Endodermal cell (in vitro differentiated cells): ENCODE measurements at places on chromosomes 11 and 22.
A peak's percentile ranks its signal among the peaks of the same experiment; 100 is the strongest.

DNA sequence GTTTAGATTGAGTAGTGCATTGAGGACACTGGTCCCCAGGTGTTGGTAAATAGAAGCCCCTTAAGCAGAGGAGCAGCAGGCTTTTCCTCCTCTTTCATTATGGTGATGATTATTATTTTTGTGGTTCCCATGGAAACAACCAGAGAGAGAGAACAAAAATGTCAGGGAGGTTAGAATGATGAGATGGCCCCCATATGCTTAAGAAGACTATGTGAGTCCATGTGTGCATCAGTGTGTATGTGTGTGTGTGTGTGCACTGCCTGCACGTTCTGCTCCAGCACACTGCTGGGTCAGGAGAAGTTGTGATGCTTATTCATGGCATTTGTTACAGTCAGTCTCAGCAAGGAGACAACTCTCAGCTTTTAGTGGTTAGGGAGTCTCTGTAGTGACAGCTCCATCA lies 724.2 kb downstream of the NTM start:
- no peak for DNase-seq
- H3K36me3 ChIP-seq, result no peaks in the 10 kb centered on the region
- no peak overlapping the region for H3K27ac ChIP-seq
- H3K4me1 ChIP-seq, result no peaks in the 10 kb centered on the region

DNA sequence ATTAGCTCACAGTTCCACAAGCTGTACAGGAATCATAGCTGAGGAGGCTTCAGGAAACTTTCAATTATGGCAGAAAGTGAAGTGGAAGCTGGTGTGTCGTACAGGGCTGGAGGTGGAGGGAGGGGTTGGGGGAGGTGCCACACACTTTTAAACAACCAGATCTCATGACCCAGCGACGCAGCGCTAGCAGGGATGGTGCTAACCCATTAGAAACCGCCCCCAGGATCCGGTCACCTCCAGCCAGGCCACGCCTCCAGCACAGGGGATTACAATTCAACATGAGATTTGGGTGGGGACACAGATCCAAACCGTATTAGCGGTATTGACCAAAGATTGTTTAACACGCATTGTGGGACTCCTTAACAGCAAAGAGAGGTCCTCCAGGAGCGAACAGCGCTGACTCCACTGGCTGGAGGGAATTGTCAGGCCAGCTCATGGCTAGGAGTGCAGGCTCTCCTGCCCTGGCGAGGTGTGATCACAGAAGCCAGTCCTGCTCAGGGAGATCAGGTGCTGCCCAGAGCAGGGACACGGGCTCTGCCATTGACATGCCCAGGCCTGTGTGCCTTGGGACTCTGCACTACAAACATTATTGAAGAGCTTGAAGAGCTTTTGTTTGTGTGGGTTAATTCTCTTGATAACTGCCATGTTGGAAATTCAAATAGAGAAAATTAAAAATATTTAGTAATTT lies 215.3 kb downstream of the TBC1D22A start:
- DNase-seq, result no peak
- no peak overlapping the region for H3K4me3 ChIP-seq
- no peak overlapping the region for H3K27ac ChIP-seq
- no peaks in the 10 kb centered on the region for H3K27me3 ChIP-seq
- H3K4me1 ChIP-seq, result no peaks in the 10 kb centered on the region

DNA sequence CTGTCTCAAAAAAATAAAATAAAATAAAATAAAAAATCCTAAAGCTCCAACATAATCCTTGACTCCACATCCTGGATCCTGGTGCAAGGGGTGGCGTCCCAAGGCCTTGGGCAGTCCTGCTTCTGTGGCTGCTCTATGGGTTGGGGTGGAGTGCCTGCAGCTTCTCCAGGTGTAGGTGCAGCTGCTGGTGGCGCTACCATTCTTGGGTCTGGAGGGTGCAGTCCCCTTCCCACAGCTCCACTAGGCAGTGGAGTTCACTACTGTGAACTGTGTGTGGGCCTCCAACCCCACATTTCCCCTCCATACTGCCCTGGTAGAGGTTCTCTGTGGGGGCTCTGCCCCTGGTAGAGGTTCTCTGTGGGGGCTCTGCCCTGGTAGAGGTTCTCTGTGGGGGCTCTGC lies 6.9 kb upstream of the TBC1D22A start:
- peaks cover 16% of the 10 kb centered on the region for H3K36me3 ChIP-seq
- no peaks in the 10 kb centered on the region for H3K27me3 ChIP-seq
- DNase-seq, result no peak

- H3K4me1 ChIP-seq, result peaks cover 15% of the 10 kb centered on the region
- peak; percentile 61 for DNase-seq
- H3K36me3 ChIP-seq, result no peaks in the 10 kb centered on the region
- H3K4me3 ChIP-seq, result no peak overlapping the region
Measured at GRCh38 chr11:61973476-61974162, 6.2 kb upstream of the FTH1 start.

- peak; percentile 73 for DNase-seq
- no peaks in the 10 kb centered on the region for H3K36me3 ChIP-seq
- peak overlapping the region; percentile 84 for H3K4me3 ChIP-seq
- H3K4me1 ChIP-seq, result peaks cover 11% of the 10 kb centered on the region
- H3K27me3 ChIP-seq, result peaks cover 36% of the 10 kb centered on the region
Measured at GRCh38 chr11:66727282-66728037, 1.6 kb downstream of the SPTBN2 start.

GRCh38 chr11:77174559-77174958 lies 46.5 kb downstream of the MYO7A start:
- H3K27me3 ChIP-seq, result no peaks in the 10 kb centered on the region
- H3K4me3 ChIP-seq, result no peak overlapping the region
- peak; percentile 63 for DNase-seq
- H3K36me3 ChIP-seq, result no peaks in the 10 kb centered on the region

- no peak overlapping the region for H3K4me3 ChIP-seq
- DNase-seq, result peak; percentile 55
- H3K4me1 ChIP-seq, result peaks cover 14% of the 10 kb centered on the region
- no peaks in the 10 kb centered on the region for H3K36me3 ChIP-seq
Measured at GRCh38 chr11:127470306-127470884, 469.8 kb upstream of the KIRREL3 start.

DNA sequence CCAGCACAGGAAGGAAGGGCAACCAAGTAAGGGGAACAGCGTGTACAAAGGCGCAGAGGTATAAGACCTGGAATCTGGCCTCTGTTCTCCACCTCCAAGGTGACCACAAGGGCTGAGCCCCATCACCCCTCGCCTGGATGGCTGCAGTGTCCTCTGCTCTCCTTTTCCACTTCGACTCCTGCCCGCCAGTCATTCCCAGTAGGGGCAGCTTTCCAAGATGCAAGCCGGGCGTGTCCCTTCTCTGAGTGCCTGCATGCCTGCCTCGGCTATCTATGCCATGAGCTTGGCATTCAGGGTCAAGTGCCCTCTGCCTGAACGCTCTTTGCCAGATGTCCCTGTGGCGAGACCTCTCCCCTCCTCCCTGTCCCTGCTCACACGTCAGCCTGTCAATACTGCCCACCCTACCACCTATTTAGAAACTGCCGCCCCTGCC lies 17.0 kb downstream of the FADS3 start:
- H3K4me1 ChIP-seq, result no peaks in the 10 kb centered on the region
- H3K27ac ChIP-seq, result no peak overlapping the region
- H3K36me3 ChIP-seq, result no peaks in the 10 kb centered on the region
- no peak for DNase-seq
- H3K27me3 ChIP-seq, result peaks cover 13% of the 10 kb centered on the region

- H3K4me1 ChIP-seq, result no peaks in the 10 kb centered on the region
- H3K27ac ChIP-seq, result no peak overlapping the region
- no peak for DNase-seq
Measured at GRCh38 chr22:32606181-32606580, 131.6 kb downstream of the FBXO7 start.

DNA sequence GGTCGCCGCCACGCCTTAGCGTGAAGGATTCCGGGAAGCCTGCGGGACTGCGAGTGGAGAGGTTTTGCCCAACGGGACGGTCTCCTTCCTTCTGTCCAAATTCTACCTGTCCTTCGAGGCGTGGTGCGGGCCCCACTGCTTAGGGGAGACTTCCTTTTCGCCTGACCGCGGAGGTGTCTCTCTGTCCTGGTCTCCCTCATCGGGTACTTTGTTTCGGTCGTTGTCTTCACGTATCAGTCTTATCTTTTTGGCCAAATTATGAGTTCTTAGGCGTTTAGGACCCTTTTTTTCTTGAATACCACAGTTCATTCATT lies 388 bp downstream of the HINFP start:
- no peaks in the 10 kb centered on the region for H3K4me1 ChIP-seq
- H3K36me3 ChIP-seq, result peaks cover 21% of the 10 kb centered on the region
- H3K4me3 ChIP-seq, result peak overlapping the region; percentile 94
- no peak for DNase-seq

DNA sequence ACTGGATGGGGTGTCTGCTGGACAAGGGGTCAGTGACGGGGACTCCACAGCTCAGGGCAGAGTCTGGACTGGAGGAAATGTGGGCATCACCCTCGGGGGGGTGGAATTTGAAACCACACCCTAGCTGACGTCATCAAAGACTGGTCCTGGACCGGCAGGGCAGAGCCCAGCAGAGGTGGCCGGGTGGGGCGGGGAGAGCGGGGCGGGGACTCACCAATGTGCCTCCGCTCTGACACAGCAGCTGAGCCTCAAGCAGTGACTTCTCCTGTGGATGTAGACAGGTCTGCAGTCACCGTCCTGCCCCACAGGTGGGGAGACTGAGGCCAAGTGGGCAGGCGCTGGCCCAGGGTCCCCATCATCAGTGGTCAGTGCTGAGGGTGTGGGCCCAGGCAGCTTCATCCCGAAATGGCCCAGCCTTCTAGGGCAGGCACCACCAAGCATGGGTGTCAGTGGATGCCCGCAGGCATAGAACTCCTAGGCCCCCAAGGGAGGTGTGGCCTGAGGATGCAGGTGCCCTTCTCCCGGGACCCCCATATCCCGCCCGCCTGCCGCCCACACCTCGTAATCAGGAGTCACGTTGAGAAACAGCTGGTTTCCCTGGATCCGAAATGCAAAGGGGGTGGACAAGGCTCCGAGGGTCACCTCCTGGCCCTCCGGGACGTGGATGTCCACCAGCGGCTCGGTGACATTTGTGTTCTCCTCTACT lies 603 bp downstream of the CDHR5 start:
- peak; percentile 47 for DNase-seq
- H3K4me1 ChIP-seq, result no peaks in the 10 kb centered on the region
- H3K27ac ChIP-seq, result no peak overlapping the region
- no peaks in the 10 kb centered on the region for H3K36me3 ChIP-seq
- peaks cover 12% of the 10 kb centered on the region for H3K27me3 ChIP-seq

DNA sequence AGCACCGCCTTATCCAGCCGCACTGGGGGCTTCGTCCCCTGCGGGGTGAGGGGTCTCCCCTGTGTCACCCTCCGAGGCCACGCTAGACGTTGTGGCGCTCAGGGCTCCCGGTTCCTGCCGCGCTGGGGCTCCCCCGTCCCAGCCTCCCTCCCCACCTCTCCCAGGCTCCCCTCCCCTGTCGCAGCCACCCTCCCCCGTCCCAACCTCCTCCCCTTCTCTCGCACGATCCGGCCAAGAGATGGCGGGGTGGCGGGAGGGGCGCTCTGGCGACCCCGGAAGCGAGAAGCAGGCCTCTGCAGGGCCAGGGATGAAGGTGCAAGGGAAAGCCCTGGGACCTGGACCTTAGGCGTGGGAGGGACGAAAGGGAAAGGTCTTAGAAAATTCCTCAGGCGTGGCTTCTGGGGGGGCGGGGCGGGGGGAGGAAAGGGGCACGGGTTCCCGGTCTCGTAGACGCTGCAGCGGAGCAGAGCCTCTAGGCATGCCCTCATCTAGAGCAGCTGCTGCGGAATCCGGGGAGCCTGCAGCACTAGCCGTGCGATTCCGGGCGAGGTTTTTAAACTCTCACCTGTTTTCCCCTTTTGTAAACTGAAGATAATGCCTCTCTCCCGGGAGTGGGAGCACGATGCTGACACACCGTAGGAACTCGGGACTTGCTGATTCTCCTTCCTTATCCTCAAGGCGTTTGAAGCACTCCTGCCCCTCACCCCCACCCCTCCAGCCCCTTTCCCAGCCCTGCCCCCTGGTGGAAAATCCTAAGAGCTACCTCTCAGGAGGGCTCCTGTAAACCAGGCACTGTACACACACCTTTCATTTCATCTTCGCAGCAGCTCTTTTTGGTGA lies 14.4 kb downstream of the KCNJ5 start:
- H3K4me1 ChIP-seq, result peaks cover 13% of the 10 kb centered on the region
- no peaks in the 10 kb centered on the region for H3K36me3 ChIP-seq
- no peak overlapping the region for H3K27ac ChIP-seq
- peak; percentile 90 for DNase-seq
- H3K4me3 ChIP-seq, result peak overlapping the region; percentile 70
